Stimulated activated CD8-positive, alpha-beta memory T cell treated with anti-CD3 and anti-CD28 coated beads, Interleukin-4, amount 100 ng/mL, for 4 hours (primary cell): ENCODE measurements at places on chromosomes 2 and 18.

- DNase-seq: no peak
Measured at GRCh38 chr2:35989040-35989439, 366.5 kb upstream of the CRIM1 start.

- no peak for DNase-seq
Measured at GRCh38 chr2:68390586-68390985, 25.5 kb downstream of the PLEK start.

DNA sequence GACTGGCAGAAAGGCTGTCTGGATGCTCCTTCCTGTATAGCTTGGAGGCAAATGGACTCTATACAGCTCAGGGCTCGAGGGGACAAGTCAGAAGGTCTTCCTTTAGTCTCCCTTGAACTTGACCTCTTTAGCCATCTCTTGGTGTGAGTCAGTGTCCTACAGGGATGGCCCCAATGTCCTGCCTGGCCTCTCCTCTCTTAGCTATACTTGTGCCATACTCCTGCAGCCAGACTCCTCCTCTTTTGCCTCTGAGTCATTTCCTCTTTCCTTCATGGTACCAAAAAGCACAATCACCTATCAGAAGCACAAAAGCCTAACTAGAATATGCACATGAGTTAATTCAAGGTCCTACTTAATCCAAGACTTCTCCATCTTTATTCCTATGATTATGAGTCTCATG, 112.7 kb downstream of the XRCC5 start:
- DNase-seq: no peak

GRCh38 chr2:12567411-12567810, 149.3 kb upstream of the TRIB2 start:
- no peak for DNase-seq
